ENCODE measurements at places on chromosomes 6 and 20.

- no peak for DNase-seq
These were observed 116.5 kb upstream of the MAP3K7 start for GRCh38 chr6:90703336-90703735.

DNA sequence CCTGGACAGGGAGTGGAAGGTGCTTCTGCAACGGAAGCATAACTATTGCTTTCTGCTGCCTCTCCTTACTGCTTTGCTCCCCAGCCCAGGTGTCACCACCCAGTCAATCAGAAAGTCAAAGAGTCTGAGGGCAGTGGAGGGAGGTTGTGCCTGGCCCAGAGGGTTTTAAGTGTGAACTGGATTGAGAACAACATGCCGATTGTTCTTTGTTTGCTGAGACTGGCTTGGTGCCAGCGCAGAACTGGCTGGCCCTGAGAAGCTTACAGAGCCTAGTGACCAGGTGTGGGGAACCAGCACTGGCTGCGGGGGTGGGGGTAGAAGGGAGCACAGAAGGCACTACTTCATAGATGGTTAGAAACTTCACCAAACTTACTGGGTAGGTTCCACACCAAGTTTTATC is 31.1 kb upstream of the ENPP4 start:
- DNase-seq: peak; percentile 58

DNA sequence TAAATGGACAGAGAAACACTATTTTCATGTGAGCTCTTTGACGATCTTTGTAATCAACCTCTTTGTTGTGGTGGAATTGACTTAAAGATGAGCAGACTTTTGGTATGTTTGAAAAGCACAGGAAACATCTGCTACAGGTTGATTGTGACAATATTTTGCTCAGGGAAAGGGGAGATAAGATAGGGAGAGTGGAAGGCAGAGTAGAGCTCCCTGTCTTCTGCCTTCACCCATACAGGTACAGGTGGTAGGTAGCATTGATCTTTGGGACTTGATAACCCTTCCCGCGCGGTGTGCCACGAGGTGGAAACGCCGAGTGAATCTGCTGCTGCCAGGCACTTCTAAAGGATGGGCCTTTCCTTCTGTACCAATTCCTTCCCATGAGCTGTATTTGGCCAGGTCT is 183.6 kb downstream of the UTRN start:
- DNase-seq: no peak

DNA sequence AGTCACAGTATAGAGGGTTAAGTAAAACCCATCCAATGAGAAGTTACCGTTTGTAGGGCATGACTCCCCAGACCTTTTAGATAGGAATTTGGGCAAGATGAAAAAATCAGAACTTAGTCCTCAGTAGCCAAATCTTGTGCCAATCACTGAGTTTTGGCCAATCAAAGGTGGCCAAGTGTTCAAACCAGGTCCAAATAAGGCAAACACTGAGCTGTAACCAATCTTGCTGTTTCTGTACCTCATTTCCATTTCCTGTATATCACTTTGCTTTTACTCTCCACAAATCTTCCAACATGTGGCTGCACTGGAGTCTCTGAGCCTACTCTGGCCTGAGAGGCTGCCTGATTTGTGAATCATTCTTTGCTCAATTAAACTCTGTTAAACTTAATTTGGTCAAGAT is 81.8 kb upstream of the GPR6 start:
- no peak for DNase-seq

- DNase-seq: no peak
These were observed 341.1 kb upstream of the ZFP64 start for GRCh38 chr20:52532674-52533073.

GRCh38 chr6:1381481-1382330 is 7.7 kb upstream of the FOXF2 start:
- no peak for DNase-seq

- no peak for DNase-seq
These were observed 4.2 kb downstream of the ELOVL4 start for GRCh38 chr6:79943133-79943532.

DNA sequence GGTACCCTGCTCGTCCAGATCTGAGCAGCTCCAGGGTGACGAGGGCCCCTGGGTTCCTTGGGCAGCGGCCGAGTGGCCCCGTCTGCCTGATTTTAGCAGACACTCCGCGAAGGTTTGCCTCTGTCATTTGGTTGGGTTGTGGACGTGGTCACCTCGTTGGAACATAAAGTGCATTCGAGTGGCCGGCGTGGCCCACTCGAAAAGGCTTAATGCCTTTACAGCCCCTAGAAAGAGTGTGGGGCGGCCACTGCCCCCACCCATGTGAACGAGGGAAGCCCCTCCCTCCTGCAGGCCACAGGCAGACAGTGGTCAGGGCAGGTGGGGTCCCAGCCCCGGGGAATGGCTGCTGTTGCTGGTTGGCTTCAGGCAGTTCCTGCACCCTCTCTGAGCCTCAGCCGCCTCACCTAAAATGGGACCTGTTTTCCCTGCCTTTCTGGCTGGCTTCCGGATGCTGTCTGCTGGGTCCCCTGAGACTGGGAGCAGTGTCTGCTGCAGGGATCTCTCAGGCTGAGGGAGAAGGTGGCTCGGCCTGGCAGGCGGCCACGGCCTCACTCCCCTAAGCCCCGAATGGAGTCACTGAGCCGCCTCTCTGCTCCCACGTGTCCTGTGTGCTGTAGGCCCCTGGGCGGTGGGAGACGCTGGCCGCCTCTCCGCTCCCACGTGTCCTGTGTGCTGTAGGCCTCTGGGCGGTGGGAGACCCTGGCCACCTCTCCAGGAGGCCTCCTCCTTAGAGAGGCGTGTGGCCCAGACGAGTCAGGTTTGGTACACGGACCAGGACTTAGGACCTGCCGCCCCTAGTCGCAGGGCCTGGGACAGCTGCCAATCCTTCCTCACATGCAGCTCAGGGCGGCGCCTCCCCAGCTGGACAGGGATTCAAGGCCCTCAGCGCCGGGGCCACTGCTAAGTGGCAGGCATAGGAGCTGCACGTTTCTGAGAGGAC is 233.0 kb downstream of the ERMARD start:
- DNase-seq: no peak

DNA sequence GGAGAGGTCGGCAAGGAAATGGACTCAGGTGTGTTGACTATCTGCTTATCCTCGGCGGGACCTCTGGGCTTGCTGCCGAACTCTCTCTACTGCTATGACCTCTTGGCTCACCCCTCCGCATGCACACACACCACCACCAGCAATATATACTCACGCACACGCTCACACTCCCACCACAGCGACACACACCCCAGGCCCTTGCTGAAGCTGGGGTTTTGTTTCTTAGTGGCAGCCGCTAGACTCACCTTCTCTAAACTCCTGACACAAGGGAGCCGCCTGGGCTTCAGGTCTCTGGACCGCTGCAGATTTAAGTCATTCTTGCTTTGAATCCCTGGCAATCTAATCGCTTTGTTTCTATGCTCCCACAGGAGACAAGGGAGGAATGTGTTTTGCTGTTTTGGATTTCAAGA is 59.4 kb upstream of the BACH2 start:
- no peak for DNase-seq

DNA sequence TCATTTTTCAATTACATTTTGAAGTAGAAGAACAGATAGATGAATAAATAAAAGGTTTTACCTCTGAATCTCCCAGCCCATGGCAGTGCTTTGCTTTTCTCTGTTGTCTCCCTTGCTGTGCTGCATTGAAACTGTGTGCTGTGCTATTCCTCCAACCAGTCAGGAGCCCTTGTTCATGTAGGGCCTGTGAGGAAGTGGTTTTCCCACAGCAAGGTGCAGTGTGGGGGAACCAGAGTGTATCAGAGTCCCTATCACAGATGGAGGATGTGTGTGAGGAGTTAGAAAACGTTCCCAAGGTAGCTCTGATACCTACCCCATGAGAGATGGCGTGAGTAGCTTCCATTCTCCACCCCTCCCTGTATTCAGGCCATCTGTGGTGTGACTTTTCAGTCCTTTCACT is 72.8 kb upstream of the RALGAPA2 start:
- DNase-seq: no peak

- DNase-seq: no peak
These were observed 133.5 kb upstream of the MAP3K7 start for GRCh38 chr6:90720404-90720803.

DNA sequence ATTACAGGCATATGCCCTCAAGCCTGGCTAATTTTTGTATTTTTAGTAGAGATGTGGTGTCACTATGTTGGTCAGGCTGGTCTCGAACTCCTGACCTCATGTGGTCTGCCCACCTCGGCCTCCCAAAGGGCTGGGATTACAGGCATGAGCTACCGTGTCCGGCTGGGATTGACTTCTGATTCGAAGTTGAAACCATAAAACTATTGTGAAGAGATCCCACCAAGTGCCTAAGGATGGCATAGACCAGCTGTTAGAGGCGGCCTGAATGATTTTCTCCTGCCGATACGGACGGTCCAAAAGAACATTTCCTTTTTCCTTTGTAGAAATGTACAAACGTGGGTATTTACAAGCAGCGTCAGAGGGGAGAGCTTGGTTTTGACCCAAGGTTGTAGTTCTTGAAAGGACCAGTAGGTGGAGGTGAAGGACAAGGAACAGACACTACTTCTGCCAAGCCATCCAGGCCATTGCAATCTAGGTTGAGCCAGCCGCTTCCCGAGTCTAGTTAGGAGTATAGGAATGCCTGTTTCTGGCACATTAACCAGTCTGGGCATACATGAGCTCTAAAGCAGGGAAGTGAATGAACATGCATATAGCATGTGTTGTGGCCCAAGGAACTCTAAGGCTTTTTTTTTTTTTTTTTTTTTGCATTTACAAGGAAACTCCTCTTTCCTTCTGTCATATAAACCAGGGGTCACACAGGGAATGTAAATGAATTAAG is 29.0 kb downstream of the MOCS3 start:
- peak; percentile 75 for DNase-seq

DNA sequence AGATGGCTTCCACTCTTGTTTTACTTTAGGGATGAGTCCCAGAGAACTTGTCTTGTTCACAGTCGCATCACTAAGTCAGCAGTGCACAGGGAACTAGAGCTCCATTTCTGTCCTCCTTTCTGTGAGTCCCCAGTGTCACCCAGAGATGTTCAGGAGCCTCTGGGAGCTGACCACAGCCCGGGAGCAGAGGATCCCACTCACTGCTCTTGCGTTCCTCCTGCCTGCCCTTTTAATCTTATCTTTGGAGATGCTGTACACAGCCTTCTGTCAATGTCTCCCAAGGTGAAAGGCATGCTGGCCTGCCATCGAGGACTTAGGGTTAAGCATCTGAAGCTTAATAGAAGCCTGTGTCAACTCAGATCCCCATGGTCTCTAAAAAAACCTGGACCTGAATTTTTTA is 71.2 kb downstream of the IGF2R start:
- no peak for DNase-seq

GRCh38 chr6:168004023-168004422 is 6.6 kb downstream of the KIF25 start:
- no peak for DNase-seq

- no peak for DNase-seq
These were observed 56.4 kb upstream of the MTRF1L start for GRCh38 chr6:153058909-153059308.

GRCh38 chr20:50560867-50561266 is 50.7 kb downstream of the PTPN1 start:
- no peak for DNase-seq

GRCh38 chr20:9630554-9630953 is 116.2 kb downstream of the LAMP5 start:
- DNase-seq: no peak

GRCh38 chr6:140105241-140105640 is 730.8 kb upstream of the CITED2 start:
- no peak for DNase-seq

DNA sequence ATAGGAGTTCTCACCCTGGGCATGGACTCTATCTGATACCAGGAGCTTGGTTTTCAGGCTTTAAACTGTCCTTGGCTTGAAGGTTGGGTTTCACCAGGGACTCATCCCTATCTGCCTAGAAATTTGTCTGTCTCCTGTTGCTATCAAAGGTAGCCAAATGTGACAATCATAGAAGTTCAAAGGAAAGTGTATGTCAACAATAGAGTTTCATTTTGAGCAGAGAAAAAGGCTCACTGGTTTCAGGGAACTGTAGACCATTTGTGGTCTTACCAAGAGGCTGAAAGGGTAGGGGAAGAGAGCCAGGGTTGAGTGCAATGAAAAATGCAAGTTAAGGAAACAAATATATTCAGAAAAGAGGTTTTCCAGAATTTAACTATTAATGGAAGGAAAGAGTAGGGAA is 966.8 kb upstream of the CITED2 start:
- DNase-seq: no peak

DNA sequence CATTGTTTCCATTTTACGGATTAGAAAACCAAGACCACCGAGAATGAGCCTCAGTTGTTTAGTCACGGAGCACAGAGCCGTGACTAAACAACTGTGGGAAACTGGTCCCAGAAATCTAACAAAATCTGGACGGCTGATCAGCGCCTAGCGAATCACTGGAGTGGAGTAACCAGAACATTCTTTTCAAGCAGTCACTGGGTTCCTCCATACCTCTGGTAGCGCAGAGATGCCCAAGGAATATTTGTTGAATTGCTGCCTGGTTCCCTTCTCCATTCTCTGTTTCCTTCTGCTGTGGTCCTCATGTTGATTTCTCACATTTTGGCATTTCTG is 62.0 kb downstream of the GPX5 start:
- DNase-seq: peak; percentile 9

- no peak for DNase-seq
These were observed 154.9 kb downstream of the ESR1 start for GRCh38 chr6:151962246-151962846.

GRCh38 chr20:63580796-63581461 is 6.9 kb upstream of the HELZ2 start:
- DNase-seq: peak; percentile 36

DNA sequence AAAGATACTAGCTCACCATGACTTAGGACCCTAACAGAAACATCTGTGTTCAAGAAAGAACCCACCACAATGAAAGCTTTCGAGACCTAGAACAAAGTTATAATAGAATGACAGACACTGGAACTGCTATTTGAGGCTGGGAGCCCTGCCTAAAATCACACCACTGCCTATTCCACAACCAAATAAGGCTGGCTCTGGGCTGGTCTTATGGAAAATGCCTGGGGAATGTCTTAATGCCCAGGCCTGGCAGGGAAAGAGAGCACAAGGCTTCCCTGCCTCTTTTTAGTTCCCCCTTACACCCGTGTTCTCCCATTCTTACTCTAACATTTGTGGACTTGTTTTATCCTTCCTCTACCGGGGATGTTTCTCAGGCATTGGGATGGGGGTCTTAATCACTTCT is 5.6 kb upstream of the METTL24 start:
- no peak for DNase-seq

DNA sequence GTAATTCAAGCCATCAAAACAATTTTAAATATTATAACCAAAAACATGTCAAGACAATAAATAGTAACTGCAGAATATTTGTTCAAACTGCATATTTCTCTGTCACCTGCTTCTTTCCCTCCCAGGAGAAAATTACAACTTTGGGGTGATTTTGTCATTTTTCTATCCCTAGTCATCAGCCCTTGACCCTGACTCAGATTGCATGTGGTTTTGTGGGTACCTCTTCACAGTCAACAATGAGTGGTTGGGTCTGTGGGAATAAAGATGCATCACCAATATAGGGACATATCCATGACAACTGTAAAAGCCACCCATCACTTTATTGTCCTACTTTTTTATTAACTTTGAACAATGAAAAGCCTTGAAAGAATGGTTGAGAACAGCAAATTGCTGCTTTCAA is 7.3 kb downstream of the COL10A1 start:
- no peak for DNase-seq

- DNase-seq: no peak
These were observed 4.6 kb downstream of the MDC1 start for GRCh38 chr6:30712441-30712945.

Measured in COR-L47 (cell line).